ENCODE measurements at places on chromosomes 7 and 10.

GRCh38 chr7:91013078-91013477, 251.2 kb upstream of the FZD1 start:
- DNase-seq, result no peak

GRCh38 chr7:69893906-69894305, 295.6 kb downstream of the AUTS2 start:
- DNase-seq, result no peak

- DNase-seq, result no peak
Measured at GRCh38 chr7:13047061-13047460, 359.6 kb downstream of the ARL4A start.

- DNase-seq, result no peak
Measured at GRCh38 chr7:51187941-51188340, 128.7 kb downstream of the COBL start.

DNA sequence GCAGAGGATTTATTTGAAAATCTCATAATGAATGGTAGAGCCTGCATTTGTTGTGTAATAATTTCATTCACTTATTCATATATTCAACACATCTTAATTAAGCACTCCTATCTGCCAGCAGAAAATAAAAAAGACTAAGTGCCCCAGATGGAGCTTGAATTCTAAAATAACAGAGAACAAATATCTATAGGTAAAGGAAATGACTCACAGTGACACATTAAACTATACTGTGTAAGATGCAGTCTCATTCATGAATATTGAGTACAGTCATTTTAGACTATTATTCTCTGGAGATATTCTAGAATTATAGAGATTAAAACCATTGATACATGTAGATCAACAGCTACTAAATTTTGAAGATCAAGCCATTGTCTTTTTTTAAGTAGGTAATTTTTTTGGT, 72.1 kb downstream of the PTPRZ1 start:
- no peak for DNase-seq

- DNase-seq, result no peak
Measured at GRCh38 chr10:52351914-52352330, 37.8 kb downstream of the DKK1 start.

DNA sequence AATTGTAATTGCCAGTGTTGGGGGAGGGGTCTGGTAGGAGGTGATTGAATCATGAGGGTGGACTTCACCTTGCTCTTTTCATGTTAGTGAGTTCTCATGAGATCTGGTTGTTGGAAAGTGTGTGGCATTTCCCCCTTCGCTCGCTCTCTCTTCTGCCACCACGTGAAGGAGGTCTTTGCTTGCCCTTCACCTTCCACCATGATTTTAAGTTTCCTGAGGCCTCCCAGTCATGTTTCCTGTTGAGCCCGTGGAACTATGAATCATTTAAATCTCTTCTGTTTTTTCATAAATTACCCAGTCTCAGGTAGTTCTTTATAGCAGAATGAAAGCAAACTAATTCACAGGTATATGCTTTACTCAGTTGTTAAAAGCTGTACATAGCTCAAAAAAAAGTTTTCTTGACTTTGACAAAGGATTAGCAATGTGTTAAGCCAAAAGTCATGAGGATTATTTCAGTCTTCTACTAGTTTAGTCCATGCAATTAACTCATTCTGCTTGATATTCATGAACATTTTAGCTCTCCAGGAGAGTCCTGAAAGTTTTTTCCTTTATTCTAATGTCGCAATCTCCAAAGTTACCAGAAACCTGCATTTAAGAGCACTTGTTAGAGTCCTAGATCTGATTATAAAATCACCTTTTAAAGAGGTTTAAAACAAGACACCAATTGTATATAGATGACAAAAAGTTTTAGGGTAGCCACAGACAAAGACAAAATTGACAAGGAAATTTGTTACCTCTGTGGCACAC, 27.7 kb upstream of the ARHGAP12 start:
- no peak for DNase-seq

DNA sequence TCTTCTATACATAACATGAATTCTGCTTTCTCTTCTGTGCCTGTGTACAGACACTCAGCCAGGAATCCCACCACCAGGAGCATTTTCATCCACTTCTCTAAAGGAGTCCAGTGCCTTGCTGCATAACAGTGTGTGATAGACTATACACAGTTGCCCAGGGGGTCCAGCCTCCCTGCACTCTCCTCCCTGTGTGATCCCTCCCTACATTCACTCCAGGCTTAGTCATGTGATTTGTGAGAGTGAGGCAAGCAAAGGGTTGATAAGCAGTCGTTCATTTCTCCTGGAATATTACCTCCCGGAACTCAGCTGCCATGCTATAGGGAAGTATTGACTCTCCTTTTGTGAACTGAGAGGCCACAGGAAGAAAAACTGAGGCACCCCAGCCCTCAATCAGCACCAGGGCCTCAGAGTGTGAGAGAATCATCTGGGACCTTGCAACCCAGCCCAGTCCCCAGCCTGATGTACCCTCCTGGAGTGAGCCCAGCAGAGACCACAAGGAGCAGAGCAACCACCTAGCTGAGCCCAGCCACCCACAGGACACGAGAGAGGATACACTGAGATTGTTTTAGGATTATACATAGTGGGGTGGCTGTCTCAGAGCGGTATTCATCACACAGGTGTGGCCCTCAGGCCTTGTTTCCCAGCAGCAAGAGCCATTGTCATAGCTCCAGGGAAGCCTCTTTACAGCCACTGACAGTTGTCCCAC, 45.0 kb upstream of the EEPD1 start:
- no peak for DNase-seq

DNA sequence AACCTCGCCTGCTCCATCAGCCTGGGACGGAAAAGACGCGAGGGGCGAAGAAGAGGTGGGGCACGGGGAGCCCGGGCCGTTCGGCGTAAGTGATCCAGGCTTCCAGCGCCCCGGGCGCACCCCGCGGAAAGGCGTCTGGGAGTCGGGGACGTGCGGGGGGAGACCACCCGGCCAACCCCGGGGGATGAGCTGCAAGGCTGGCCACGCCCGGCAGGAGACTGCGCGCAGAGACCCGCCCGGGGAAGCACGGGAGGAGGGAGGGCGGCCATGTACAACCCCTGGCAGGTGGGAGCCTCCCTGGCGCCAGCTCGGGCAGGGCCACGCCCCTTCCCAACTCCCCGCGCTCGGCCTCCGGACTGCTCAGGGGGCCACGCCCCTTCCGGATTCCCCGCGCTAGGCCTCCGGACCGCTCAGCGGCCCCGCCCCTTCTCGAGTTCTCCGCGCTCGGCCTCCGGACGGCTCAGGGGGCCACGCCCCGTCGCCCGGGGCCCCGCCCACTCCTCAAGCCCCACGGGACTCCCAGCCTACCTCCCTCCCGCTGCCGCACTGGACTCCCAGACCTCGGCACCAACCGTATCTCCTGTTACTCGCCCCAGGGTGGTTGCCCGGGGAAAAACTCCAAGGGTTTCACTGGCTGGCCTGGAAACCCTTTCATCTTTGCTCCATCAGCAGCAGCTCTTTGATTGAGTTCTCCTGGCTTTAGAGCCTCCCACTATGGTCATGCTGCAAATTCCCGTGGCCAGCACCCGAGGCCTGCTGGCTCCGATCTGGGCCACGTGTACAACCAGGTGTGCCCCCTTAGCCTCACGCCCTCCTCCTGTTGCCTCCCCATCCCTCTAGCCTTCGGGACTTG, 284.4 kb downstream of the ZEB1 start:
- DNase-seq, result peak; percentile 93

DNA sequence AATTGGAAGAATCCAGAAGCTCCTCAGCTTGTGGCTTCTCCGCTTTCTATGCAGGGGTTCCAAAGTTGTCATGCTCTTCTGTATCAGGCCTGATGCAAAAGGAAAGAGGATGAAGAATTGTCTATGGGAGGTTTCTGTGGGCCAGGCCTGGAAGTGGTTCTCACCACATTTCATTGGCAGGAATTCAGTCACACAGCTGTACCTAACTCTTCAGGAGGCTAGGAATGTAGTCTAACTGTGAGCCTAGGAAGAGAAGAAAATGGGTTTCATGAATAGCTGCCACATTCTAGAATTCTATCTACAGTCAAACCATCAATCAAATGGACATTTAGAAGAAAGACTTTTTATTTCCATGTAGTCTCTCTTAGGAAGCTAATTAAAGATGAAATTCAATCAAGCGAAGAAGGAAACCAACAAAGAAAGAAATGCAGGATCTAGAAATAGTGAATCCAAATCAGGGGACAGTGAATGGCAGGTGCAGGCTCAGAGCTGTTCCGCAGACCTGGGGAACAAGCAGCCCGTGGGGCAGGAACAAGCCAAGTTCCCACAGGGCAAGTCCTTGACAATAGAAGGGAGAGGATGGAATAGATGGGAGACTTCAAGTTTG, 25.4 kb upstream of the USP6NL start:
- no peak for DNase-seq

DNA sequence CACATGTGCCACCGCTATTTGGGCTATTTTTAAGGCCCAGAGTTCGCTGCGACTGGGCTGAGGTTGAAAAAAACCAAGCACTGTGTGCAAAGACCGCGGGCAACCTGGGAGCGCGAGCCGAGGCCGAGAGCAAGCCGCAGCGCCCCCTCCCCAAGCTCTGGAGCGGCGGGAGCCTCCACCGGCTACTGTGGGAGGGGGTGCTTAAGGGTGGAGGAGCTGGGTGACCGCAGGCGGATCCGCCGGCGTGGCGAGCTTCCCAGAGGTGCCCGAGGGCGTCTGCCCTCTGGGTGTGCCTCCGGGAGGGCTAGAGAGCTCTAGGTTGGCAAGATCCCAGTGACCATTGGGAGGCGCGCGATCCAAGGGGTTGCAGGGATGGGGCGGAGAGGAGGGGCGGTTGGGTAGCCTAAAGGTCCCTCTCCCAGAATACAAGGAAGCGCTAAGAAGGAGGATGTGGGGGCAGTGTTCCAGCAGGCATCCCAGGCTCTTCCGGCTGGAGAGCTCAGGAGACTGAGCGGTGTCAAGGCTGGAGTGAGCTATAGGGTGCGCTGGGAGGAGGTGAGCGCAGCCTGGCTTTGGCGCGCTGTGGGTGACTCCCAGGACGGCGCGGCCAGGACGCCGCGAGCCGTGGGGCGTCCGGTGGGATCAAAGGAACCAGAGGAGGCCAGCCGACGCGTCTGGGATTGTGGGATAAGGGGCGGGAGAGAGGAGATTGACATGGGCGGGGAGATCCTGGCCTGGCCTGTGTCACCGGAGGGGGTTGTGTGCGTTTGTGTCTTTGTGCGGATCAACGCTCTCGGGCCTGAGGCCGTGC, 8.0 kb downstream of the DLX5 start:
- DNase-seq, result no peak

GRCh38 chr10:101331956-101332355, 22.0 kb upstream of the BTRC start:
- DNase-seq, result no peak

DNA sequence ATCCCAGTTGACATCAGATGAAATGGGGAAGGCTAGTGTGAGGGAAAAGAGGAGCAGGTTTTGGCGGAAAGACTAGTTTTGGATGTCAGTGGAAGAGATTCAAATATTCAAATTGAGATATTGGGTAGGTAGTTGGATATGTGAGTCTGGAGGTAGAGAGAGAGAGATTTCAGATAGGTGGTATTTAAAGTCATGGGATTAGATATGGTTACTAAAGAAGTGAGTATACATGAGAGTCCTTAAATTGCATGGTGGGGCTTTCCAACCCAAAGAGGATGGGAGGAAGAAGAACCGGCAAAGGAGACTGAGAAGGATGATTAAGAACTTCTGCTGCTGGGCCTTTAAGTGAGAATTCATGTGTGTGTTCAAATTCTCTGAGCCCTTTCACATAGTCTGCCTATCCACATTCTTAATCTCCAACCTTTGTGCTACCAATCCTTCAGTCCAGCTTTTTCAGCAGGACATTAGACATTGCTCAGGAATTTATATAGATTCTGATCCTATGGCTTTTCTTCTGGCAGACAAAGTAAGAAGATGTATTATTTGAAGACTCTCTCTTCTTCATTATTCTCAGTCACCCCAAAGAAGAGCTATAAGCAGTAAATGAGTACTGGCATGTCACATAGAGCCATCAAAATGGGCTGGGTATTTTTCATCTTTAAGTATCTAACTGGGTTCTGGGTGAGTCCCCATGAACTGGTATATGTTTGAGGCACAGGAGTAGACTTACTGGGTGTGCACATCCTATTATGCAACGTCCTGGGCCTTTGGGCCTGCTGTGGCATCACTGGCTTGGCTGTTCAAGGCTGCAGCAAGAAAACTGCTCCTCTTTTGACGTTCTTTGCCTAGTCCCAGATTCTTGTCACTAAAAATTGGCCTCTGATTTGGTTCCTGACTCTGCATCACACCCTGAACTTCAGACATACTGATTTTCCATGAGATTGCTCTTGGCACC, 33.6 kb downstream of the ST7 start:
- no peak for DNase-seq

GRCh38 chr7:134014935-134015334, 112.2 kb upstream of the LRGUK start:
- DNase-seq, result no peak

- DNase-seq, result no peak
Measured at GRCh38 chr7:12139416-12139815, 71.7 kb upstream of the TMEM106B start.

GRCh38 chr7:12570534-12571461, at the start of gene SCIN:
Gene SCIN (plus strand): TSS chr7:12570720. CDS start chr7:12570787, 67 bp downstream.
- peak; percentile 12 for DNase-seq

- DNase-seq, result no peak
Measured at GRCh38 chr10:11005725-11006427, 11.8 kb upstream of the CELF2 start.

DNA sequence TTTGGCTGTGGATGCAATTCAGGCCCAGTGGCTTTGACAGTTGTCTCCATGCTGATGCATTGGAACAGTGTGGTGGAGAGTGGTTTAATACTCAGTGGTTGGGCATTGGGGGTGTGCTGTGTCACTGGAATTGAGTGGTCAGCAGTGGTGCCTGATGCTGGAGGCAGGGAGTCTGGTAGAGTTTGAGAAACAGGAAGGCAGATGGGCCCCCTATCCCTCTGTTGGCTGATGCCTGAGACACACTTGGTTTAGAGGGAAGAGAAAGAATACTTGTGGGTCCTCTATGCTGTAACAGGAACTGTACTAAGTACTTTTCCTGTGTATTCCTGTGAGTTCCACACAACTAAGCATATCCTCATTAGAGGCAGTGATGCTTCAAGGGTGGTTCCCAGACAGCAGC, 55.4 kb downstream of the EEPD1 start:
- DNase-seq, result no peak

- DNase-seq, result no peak
Measured at GRCh38 chr7:133358708-133359107, 105.8 kb downstream of the EXOC4 start.

DNA sequence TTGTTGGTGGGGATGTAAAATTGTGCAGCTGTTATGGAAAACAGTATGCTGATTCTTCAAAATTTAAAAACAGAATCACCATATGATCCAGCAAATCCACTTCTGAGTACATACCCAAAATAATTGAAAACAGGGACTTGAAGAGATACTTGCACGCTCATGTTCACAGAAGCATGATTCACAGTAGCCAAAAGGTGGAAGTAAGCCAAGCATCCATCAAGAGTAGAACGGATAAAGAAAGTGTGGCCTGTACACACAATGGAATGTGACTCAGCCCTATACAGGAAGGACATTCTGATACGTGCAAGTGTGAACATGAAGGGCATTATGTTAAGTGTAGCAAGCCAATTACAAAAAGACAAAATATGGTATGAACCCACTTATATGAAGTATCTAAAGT, 696.7 kb upstream of the CELF2 start:
- DNase-seq, result no peak

DNA sequence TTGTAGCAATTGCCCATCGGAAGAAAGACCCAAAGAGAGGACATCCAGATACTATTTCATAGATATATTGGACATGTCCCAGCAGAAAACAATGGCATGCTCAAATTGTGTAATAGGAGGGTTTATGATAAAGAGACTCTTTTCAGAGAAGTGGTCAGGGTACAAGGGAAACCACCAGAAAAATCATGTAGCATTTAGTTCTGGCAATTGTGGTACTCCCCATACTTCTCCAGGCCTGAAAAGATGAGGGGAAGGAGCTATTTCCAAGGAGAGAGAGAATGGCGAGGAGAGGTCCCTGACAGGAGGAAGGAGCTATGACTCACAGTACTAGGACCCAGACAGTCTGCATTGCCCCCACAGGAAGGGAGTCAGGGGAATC, 68.4 kb upstream of the ADO start:
- no peak for DNase-seq

Data from stimulated activated naive CD8-positive, alpha-beta T cell treated with anti-CD3 and anti-CD28 coated beads, Interleukin-15, amount 100 ng/mL, for 72 hours (primary cell).